ENCODE measurements at places on chromosomes 12 and 14. TPM values are rescaled to one million over a fixed set of nuclear protein-coding genes. Genes with fewer than 3 reads are reported as not detected.

Gene MLEC
- total RNA-seq = 35.5 TPM

GRCh38 chr14:62674563-62675237 lies 370.6 kb downstream of the KCNH5 start:
- no peak for DNase-seq

DNA sequence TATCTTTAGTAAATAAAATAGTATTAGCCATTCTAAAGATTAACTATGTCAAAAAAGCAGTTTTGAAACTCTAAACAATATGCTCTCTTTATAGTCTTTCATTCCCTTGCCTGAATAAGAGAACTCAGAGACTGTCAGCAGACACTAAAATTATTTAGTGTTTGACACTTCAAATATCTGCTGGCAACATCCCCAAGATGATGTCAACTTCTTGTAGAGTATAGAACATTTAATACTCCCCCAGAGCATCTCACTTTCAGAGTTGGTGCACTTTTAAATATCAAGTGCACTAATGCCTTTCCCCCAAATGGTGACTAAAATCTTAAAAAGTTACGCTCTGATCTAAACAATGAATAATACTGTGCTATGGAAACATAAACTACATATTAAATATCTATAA lies 374.9 kb downstream of the SLC6A15 start:
- DNase-seq = no peak

GRCh38 chr12:6825398-6826124 lies 2.6 kb upstream of the P3H3 start:
- peak; percentile 88 for DNase-seq

DNA sequence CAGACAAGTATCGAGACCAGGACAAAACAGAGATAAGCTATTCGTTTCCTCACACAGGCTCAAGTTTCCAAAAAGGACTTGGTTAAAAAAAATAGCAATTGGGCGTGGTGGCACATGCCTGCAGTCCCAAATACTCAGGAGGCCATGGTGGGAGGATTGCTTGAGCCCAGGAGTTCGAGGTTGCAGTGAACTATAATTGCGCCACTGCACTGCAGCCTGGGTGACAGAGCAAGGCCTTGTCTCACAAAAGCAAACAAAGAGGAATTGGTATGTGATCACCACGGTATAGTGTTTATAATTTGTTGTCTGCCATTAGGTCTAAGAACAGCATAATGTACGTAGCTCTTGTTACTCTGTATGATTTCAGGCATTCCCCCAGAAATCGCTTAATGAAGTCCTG lies 175.3 kb downstream of the DERA start:
- DNase-seq = no peak

Measured in frontal cortex (tissue), 4 donors.